Effector memory CD4-positive, alpha-beta T cell (primary cell): ENCODE measurements at places on chromosomes 4 and X.

- DNase-seq, result no peak
Observed at GRCh38 chr4:26321373-26322221, 783 bp downstream of the RBPJ start.

DNA sequence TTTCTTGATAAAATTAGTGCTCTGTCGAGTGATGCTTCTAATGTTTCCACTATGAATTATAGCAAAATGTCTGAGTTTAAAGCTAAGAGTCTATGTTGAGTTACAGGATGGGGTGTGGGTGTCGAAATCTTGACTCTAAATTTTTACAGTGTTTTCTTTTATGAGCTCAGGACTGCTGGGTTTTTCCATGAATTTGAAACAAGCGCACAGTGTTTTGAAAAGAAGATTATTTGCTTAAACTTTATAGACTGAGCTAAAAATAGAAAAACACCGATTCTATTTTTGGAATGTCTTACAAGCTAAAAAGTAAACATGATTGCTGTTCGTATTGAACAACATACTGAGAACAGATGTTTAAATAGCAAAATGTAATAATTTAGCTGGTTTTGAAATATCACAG, 7.5 kb downstream of the PTTG2 start:
- DNase-seq, result no peak

DNA sequence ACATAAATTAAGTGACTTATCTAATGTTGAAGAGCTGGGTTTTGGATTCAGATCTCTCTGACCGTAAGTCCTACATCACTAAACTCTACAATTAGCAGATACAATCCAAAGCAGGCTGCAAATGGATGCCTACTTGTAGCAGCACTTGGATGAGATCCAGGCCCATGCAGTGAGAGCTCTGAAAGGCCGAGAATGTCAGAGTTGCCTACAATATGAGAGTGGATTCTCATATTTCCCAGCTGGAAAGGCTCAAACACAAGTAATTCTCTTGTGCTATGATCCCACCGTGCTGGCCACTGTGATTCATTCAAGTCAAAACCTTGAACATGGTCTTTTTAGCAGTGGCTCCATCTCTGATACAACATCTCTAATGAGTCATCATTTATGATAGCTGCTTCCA, 125.4 kb upstream of the CHRDL1 start:
- no peak for DNase-seq

- no peak for DNase-seq
Observed at GRCh38 chr4:156915221-156915620, 56.4 kb downstream of the PDGFC start.

GRCh38 chr4:149955780-149956390, 122.4 kb upstream of the DCLK2 start:
- DNase-seq, result no peak

GRCh38 chr4:14883166-14883565, 119.1 kb upstream of the CPEB2 start:
- no peak for DNase-seq

DNA sequence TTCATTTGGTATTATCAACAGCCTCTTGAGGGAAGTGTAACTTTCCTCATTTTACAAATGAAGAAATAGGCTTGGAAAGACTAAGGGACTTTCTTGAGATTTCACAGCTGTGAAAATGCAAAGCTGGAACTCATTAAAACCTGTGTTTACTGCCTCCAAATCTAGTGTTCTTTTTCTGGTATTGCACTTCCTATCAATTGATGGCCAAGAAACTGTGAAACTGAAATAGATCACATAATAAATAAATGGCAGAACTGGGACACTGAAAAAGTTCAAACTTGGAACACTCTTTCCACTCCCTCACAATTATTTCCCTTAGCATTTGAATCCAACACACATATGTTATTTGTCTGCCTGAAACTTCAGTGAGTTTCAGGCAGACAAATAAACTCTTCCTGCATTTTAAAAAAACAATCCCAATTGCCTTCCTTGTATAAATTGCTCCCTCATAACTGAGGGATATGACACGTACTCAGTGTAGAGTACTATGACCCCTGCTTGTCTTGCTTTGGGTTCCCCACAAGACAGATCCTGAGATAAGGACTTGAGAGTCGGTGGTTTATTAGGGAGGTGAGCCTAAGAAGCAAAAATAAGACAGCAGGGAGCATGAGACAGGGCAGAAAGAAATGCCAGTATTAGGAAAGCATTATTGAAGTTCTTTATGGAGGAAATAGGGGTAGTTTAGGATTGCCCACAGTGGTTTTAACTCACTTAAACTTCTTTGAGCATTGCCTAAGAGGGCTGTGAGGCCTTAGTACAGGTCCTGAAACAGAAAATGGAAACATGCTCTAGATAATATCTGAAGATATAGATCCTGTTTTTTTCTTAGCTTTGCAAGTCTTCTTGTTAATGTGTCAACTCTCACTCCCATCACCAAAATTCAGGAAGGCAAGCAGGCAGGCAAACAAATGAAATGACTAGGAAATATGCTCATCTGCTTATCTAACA, 33.9 kb downstream of the RTL3 start:
- DNase-seq, result no peak

GRCh38 chr4:157057218-157057617, 18.7 kb upstream of the GLRB start:
- DNase-seq, result no peak

DNA sequence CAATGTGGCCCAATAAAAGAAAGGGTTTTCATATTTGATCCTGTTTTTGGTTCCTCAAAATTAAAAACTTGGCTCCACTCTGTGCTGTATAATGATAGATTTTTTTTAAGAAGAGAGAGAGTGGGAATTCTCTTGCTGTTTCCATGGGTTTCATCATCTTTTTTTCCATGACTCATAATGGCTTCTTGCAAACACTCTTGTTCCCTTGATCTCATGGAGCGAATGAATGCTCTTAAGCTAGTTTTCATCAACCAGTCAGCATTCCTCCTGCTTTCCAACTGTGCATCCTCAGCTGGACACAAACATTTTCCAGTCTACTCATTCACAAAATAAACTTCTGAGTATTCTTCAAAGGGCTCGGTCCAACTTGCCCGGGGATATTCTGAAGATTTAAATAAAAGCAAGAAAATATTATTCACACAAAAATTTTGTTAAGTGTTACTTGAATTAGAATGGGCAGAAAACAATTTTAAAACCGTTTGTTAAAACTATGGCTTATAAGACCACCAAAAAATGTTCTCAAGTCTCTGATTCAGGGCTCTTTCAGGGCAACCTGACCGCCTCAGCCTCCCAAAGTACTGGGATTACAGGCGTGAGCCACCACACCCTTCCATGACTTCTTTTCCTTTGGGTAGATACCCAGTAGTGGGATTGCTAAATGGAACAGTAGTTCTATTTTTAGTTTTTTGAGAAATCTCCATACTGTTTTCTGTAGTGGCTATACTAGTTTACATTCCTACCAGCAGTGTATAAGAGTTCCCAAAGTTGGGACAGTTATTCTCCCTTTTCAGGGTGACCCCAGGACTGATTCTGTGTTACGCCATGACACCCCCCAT, 64.7 kb downstream of the TMEM156 start:
- no peak for DNase-seq

DNA sequence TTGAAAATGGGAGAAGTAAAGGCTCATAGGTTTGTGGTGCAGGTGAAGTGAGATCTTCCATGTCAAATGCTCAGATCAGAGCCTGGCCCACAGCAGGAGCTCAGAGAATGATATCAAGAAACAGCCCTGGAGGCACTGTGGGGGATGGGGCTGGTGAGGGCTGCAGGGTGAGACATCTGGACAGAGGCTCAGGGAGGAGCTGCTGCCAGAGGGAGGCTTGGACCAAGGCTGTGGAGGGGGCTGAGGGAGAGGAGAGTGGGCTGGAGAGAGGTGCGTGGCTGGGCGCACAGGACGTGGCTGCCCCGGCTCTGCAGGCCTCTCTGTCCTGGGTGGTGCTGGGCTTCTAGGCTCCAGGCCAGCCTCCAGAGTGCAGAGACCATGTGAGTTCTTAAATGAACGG, 5.6 kb downstream of the SORCS2 start:
- DNase-seq, result no peak

DNA sequence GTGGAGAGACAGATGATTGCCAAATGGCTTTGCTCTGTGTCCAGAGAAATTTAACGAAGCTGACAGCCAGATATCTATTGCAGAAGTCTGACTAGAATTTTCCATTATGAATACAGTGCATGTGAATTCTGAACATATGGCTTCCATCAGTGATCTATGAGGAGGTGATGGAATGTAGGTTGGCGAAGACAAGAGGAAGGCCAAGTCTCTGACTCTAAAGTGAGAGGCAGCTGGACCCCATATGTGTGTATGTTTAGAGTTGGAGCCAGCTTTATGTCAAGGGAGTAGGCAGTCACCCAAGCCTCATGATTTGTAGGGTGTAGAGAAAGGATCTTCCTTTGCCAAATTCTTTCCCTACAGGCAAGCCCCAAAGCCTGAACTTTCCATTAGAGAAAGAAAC, 76.2 kb upstream of the TEX13D start:
- no peak for DNase-seq

- no peak for DNase-seq
Observed at GRCh38 chrX:2423282-2423681, 77.5 kb downstream of the DHRSX start.

DNA sequence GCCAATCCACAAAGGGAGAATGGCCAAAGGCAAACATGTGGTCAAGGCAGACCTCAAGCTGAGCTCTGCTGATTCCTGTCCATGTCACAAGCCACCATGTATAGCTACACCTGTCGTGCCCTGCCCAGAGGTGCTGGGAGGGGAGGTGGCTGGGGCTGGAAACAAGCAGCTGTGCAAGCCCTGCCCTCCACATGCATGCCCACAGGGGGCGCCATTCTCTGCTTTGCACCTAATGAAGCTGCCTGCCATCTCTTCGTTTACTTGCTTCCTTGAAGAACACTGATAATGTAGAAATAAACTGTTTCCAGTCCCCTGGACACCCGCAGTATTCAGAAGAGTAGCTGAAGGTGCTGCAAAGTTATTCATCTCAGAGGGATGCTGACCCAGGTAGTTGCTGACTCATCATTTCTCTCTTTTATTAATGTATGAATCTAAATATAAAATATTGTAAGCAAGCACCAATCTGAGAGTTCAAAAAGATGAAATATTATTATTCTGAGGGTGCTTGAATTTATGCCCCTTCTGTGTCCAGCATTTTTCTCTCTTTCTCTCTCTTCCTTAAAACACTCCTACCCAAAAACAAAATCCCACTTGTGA, 278.6 kb downstream of the ADGRA3 start:
- DNase-seq, result no peak

DNA sequence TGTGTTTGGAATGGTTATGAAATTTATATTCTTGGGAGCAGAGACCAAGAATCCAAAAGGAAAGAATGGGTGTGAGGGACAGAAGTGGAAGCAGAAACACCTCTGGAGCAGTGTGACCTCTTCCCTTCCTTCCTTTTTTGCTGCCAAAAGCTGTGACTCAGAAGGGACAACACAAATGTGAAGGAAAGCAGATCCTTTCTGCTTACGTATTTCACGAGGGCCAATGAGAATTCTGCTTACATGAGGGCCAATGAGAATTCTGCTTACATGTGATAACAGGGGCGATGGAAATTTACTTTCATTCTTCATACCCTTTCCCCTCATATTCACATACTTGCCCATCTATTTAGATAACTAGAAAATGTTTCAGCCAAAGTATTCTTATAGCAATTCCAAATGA, 404.6 kb downstream of the PRDM5 start:
- DNase-seq, result no peak

GRCh38 chr4:6109842-6110560, 90.3 kb downstream of the JAKMIP1 start:
- DNase-seq, result no peak

DNA sequence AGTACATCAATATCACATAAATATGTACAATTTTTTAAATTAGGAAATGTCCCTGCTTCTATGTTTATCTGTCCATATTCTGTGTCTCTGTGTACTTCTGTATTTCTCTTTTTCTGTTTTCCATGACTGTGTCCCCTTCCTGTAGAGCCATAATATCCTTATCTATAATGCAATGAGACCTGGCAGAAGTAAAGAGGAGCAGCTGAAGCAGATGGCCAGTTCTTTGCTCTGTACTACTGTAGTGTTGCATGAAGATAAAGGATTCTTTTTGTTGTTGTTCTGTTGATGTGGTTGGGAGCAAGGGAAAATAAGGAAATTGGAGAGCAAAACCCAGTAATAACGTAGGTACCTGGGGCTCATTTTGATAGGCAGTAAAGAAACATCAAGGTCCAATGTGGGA, 301.7 kb downstream of the ADGRL3 start:
- no peak for DNase-seq
